ENCODE measurements at places on chromosomes 16 and 17. TPM values are rescaled to one million over a fixed set of nuclear protein-coding genes. Genes with fewer than 3 reads are reported as not detected.

DNA sequence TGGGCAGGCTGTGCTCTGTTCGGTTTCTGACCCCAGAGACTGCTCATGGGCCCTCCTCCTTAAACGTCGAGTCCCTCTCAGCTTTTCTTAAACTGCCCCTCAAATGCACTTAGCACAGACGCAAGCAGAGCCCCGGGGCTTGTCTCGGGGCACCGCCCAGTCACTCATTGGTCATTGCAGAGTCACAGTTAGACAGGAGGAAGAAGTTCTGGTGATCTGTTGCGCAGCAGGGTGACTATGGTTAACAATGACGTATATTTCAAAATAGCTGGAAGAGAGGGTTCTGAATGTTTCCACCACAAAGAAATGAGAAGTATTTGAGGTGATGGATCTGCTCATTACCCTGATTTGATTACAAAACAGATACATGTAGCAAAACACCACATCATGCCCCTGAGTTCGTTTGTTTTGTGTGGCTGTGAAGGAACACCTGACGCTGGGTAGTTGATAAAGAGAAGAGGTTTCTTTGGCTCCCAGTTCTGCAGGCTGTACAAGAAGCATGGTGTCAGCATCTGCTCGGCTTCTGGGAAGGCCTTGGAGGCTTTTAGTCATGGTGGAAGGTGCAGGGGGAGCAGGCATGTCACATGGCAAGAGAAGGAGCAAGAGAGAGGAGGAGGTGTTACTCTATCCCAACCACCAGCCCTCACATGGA is 387.4 kb downstream of the CPPED1 start:
- no peak for DNase-seq

GRCh38 chr17:45235416-45236281 is 14.0 kb downstream of the FMNL1 start:
- DNase-seq: peak; percentile 92

- no peak for DNase-seq
Observed at GRCh38 chr17:31200287-31200686, 96.8 kb downstream of the OMG start.

GRCh38 chr17:16361874-16362273 is 8.6 kb upstream of the CENPV start:
- peak; percentile 1 for DNase-seq

- DNase-seq: no peak
Observed at GRCh38 chr16:29920288-29921033, 5.6 kb downstream of the KCTD13 start.

DNA sequence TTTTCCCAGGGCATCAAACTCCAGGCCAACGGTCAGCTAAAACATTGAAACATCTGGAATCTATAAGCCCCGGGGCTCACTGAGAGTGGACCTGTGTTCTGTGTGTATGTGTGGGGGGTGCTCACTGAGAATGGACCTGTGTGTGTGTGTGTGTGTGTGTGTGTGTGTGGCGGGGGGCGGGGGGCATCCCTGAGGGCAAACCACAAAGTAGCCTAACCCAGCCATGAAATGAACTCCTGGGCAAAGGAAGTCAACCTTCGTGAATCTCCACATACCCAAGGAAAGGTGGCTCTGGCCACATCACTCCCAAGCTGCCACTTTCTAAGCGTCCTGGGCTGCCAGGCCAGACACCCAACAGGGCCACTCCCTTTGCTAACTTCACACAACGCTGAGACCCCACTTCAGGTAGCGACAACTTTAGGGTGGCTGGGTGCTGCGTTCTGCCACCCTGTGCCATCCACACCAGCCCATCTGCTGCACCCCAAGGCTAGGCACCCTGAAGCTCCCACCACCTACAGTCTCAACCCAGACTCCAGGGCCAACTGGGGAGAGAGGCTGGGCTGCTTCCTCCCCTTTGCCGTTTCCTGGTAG is 1.6 kb downstream of the MAFG start:
- no peak for DNase-seq

GRCh38 chr17:20156196-20157000 is 147.2 kb downstream of the SPECC1 start:
- peak; percentile 87 for DNase-seq

GRCh38 chr17:50837980-50838954 is 2.9 kb downstream of the WFIKKN2 start:
- no peak for DNase-seq

DNA sequence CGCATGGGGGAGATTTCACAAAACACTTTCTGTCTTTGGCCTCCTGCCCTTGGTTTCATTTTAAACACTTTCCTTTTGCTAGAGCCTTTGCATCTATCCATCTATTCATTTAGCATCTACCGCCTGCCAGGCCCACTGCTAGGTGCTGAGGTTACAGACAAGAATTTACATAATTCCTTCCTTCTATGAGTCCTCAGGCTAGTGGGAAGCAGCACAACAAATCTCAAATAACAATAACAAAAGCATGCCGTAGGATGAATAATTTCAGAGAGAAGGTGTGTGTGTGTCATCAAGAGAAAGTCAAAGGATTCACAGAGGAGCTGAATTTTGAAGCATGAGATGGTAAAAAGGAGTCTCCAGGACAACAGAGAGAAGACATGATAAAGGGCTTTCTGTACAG is 6.1 kb upstream of the SLC46A1 start:
- DNase-seq: no peak

GRCh38 chr17:63497708-63498483 is 21.0 kb downstream of the ACE start:
- no peak for DNase-seq

- DNase-seq: no peak
Observed at GRCh38 chr16:67714522-67714921, 4.6 kb downstream of the GFOD2 start.

DNA sequence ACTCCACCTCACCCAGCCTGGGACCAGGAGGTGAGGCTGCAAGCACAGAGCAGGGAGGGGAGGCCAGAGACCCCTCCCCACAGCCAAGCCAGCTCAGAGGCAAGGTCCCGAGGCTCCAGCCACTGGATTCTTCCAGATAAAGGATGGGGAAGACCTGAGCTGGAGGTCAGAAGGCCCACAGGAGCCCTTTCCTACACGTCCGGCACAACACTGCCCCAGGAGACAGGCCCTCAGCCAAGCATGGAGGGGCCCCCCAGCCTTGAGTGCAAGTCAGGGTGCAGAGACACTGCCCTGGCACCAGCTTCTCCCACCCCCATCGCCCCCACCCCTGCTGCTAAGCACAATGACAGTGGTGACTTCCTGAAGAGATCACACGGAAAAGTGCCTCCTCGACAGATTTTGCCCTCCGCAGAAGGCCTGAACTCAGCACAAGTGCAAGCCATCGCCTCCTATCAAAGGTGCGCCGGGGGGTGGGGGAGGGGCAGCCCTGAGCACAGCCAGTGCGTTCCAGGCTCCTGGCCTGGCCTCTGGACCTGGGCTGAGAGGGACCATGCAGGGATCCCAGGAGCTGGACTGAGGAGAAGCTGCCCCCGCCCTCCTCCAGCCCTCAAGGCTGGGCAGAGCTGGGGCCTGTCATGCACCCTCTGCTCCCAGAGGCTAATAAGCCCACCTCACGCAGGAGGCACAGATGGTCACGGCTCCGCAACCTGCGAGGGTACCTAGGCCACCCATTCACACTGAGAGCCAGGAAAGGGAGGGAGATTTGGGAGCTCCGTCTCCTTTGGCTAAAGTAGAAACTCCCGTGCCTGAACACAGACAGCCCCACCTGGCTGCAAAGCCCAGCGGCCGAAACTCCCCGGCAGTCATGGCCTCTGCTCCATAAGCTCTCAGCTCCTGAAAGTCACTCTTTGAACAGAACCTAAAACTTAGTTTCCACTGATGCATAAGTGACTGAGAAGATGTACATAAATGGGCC is 2.7 kb downstream of the MAFG start:
- DNase-seq: no peak

GRCh38 chr17:2070241-2071023 is 15.5 kb downstream of the HIC1 start:
- DNase-seq: no peak

DNA sequence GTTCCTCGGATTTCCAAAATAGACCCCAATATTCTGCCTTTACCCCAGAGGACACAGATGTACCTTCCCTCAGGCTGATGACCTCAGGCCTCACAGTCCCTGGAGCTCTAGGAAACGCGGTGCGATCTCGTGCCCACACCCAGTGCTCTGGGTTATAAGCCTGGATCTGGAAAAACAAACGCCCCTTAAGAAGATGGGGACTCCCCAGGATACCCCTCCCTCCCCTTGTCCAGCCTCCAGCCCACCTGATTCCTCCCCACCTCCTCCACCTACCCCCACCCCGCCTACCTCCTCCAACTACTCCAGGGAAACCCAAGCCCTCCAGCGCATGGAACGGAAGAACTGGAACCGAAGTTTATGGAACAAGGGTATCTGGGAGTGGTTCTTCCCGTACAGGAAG is 19.1 kb downstream of the PRR11 start:
- DNase-seq: no peak

DNA sequence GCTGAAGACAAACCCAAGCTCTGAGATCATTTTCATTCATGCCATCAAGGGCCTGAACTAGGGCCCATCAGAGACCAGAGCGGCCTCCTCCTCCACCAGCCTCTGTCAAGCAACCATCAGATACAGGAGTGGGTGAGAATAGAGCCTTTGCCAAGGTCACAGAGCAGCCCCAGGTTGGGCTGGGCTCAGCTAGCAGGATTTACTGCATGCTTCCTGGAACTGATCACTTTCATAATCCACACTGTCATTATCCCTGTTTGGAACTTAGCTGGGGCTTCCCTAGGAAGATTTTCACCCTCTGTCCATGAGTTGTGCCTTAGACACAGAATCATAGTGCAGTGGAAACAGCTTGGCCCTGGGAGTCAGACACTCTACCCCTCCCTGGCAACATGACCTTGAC is 5.1 kb downstream of the MT4 start:
- DNase-seq: no peak

- DNase-seq: no peak
Observed at GRCh38 chr17:60577147-60577915, 22.7 kb upstream of the PPM1D start.

ARL5C gene
- total RNA-seq: not detected

MPV17L gene
- total RNA-seq: 5.8 TPM

SEC14L1 gene
- total RNA-seq: 187 TPM

LUC7L3 gene
- total RNA-seq: 121 TPM

ATAD5 gene
- 3.7 TPM for total RNA-seq

C16orf96 gene
- total RNA-seq: 0.23 TPM
